NCI-H774 (cell line): ENCODE measurements at places on chromosomes 13 and 19.
A peak's percentile ranks its signal among the peaks of the same experiment; 100 is the strongest.

GRCh38 chr13:95356916-95357315, 55.7 kb upstream of the ABCC4 start:
- no peak for DNase-seq

- DNase-seq, result no peak
These were observed 20.7 kb downstream of the GARRE1 start for GRCh38 chr19:34274827-34275625.

GRCh38 chr13:33033051-33033812, 17.0 kb downstream of the KL start:
- no peak for DNase-seq

DNA sequence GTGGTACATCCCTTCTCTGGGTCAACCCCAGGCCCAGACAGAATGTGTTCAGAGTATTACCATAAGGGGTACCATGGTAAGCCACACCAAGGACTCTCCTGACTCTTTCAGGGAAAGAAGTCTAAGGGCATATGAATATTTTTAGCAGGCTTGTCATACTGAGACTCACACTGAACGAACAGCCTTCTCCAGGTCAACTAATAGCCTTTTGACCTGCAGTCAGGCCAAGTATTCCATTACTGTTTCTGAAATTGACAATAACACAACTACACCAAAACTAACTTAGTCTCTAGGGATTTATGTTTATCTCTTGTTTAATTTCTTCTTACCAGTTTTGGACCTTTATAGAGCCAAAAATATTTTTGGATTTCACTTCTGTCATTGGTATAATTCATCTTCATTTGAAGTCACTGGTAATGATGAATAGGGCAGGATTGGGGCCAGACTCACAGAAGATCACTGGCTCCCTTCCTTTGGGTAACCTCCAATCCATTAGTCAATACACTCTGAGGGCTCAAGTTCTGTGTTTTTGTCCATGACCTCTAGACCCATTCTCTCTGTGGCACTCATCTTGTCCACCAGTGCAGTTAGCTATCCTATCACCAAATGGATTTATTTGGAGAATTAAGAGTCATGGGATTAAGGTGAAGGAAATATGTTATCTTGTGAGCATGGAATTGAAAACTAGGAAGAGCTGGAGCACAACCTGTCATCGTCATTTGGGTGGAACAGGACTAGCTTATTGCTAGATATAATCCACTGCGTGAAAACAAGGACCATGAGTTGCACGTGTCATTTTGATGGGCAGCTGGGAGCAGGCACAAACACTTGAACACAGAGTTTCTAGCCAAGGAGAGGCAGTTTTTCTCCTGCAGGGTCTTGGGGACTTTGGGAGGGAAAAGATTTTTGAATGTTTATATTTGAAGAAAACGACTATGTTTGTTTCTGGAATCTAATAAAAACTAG, 313.3 kb downstream of the DCLK1 start:
- DNase-seq, result no peak

DNA sequence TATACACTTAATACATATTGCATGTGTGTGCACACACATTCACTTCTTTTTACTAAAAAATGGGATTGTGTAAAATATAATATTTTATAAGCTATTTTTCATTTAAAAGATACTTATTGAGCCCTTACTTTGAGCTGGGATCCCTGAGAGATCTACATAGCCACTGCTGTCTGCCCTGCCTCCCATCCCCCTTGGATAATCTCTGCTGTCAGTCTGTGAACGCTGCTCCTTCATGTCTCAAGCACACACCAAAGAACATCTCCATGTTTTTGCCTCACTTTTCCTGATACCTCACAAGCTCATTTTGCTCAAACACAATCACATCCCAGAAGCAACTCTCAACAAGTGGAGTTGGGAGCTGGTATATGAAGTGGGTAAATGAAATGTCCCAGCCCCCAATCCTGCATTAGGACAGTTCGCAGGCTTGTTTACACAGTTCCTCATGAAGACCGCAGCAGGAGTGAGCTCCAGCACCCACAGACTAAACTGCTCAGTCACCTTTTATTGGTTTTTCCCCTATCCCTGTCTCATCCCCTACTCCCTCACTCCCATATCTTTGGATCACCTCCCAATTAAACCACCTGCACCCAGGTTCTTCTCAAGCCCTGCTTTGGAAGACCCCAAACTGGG, 108.3 kb upstream of the FRY start:
- no peak for DNase-seq

- DNase-seq, result no peak
These were observed 38.9 kb upstream of the KATNAL1 start for GRCh38 chr13:30346153-30346788.

GRCh38 chr13:35163674-35164073, 221.6 kb downstream of the NBEA start:
- DNase-seq, result no peak

GRCh38 chr13:41827507-41828213, 133.2 kb downstream of the VWA8 start:
- DNase-seq, result no peak

DNA sequence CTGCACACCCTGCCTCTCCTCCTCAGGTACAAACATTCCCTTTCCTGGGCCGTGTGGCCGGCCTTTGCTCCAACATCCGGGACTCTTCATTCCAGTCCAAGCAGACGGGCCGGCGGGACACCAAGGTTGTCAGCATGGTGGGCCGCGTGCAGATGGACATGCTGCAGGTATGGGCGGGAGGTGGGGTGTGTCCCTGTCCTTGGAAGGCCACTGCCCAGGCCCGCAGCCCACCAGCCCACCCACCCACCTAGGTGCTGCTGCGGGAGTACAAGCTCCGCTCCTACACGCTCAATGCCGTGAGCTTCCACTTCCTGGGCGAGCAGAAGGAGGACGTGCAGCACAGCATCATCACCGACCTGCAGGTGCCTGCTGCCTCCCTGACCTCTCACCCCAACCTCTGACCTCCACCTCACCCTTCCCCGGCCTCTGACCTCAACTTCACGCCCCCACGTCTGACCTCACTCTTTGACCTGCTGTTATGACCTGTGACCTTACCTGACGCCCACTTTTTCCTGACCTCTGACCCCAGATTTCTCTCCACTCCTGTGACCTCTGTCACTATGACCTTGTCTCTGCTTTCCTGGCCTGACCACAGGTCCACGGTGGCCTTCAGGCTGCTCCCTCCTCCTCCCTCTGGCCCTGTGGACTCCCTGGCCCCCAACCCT, 12.4 kb upstream of the SPIB start:
- no peak for DNase-seq

GRCh38 chr13:73677048-73677601, 457.1 kb downstream of the KLF12 start:
- no peak for DNase-seq

GRCh38 chr19:6654347-6655310, 15.3 kb downstream of the TNFSF14 start:
- DNase-seq, result no peak

DNA sequence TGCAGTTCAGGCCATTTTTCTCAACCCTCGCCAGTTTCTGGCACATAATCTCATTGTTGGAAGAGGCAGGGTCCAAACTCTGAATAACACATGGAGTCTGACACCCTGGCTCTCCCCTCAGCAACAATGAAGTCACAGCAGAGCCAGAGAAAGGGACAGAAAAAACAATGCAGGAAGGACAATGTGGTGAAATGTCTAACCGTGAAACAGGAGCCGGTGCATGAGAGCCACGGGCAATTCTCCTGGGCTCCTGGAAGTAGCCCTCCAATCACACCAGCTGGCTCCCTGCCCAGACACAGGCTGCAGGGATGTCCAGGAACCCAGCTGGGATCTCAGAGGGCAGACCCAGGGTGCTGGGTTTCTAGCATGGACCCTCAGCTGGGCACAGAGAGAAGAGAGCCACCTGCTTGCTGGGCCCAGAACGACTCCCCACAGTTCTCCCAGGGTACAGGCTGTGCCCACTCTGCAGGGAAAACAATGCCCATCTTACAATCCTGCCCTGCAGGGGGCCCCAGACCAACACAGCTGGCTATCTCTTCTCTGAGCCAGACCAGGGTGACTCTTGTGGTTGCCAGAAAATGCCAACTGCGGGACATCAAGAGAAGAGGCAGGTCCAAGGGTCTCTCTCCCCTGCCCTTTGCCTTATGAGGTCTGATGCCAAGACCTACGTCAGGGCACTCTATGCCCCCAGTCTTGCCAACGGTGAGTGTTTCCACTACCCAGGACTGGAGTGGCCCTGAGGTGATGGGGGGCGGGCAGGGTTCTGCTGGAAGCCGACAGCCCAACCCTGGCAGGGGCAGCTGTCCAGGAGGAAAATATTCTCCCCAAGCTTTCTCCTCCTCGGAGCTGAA, 64.5 kb downstream of the CEBPG start:
- DNase-seq, result no peak

- peak; percentile 38 for DNase-seq
These were observed 33.5 kb upstream of the IRS2 start for GRCh38 chr13:109819874-109820273.

- DNase-seq, result no peak
These were observed 240.0 kb upstream of the SGCG start for GRCh38 chr13:22940736-22941135.

- DNase-seq, result peak; percentile 61
These were observed 9.1 kb downstream of the LYL1 start for GRCh38 chr19:13093407-13094105.

- DNase-seq, result peak; percentile 79
These were observed 2.3 kb upstream of the TMEM91 start for GRCh38 chr19:41373993-41374392.

DNA sequence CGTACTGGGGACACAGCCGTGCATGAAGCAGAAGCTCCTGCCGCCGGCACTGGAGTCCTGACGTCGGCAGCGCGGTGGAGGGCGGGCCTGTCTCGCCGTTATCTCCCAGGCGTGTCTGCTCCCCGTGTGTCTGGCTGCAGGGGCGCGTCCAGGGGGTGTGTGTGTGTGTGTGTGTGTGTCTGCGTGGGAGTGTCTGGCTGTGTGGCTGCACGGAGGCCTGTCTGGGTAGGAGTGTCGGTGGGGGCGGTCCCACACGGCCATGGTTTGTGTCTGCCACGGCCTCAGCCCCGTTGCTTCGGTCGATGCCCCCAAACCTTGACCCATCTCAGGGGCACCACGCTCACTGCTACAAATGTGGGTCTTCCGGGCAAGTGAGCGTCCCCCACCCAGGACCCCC, 18.3 kb downstream of the ARID3A start:
- no peak for DNase-seq

DNA sequence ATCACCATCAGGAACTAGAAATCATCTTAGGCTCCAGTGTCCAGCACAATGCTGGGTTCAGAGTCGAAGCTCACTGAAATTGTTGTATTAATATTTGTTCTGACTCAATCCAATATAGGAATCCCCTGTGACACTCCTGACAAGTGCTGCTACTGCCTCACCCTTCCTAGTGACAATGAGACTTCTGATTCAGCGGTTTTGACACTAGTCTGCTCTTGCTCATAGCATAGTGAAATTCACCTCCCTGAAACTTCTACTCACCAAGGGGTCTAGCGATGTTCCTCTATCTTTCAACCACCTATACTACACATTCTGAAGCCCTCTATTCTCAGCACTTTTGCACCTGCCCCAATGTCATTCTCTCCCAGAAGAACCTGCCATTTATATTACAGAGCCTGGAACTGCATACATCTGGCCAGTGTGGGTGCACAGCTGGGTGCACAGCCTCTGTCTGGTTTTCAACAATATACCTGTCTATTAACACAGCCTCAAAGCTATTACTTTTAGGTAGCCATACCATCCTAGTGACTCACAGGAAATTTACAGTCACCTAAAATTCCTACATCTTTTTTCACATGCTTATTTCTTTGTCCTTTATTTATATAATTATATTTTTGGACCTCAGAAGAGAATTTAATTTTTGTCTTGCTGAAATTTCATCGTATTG, 88.3 kb downstream of the DOCK9 start:
- no peak for DNase-seq

DNA sequence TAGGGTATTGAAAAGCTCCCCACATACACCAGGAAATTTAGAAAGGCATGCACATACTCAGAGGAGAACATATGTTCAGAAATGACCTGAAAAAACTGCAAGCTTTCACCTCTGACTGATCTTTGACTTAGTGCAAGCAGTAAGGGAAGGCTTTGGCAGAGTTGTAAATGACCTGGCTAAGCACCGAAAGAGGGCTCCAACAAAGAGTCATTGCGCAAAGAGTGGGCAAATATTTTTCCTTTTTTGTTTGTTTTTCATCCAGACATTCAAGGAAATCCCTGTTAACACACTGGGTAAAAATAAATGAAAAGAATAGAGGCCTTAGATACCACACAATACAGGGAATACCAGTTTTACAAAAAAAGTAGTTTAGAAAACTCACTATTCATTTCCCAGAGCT, 5.2 kb upstream of the ZNF233 start:
- no peak for DNase-seq

DNA sequence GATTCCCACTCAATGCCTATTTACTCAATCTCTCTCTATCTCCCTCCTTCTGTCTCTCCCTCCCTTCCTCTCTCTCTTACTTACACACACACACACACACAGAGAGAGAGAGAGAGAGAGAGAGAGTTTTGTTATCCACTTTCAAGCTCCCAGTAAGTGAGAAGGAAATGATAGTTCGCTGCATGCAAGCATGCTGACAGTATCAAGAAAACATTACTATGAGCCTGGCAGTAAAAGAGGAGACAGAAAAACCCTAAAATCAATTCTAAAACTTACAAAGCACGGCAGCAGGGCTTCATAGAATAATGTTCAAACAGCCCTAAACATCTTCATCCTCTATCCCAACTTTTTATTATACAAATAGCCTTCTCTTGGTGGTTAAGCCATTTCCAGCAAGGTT, 171.9 kb downstream of the FOXO1 start:
- no peak for DNase-seq

DNA sequence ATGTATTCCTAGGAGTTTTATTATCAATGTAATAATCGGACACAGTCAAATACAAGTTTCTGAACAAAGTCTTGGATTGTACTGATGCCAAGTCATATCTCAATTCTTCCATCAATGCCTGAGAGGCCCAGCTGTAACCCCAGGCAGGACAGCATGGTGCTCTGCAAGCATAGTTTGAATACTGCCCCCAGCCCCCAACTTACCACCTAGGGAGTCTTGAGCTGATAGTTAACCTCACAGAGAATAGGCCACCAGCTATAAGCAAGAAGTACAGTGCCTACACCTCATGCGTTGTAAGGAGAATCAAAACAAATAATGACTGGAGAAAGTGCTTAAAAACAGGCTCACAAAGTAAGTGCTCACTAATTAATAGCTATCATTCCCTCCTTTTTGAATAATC, 2.7 kb downstream of the PROSER1 start:
- no peak for DNase-seq

GRCh38 chr13:40292108-40292507, 374.3 kb downstream of the FOXO1 start:
- DNase-seq, result no peak

DNA sequence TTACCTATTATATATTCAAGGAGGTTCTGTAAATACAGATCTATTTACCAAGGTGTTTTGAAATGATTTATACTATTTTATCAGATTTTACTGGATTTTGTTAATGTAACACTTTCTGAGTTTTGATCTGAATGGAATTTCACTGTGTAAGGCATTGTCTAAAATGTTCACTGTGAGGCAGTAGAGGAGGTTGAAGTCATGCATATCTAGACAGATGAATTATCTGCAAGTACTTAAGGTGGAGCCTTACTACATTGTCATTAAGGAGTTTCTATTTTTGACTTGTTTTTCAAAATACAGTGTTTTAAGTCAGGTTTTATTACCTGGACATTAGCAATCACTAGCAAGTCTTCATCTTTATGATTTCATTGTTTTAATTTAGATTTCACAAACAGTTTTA, 62.1 kb downstream of the TM9SF2 start:
- no peak for DNase-seq

- no peak for DNase-seq
These were observed 579 bp downstream of the ZNF566 start for GRCh38 chr19:36488846-36489117.
